ENCODE measurements at places on chromosomes 2 and 18. TPM values are rescaled to one million over a fixed set of nuclear protein-coding genes. Genes with fewer than 3 reads are reported as not detected.

- no peak for DNase-seq
- H3K4me1 ChIP-seq: no peaks in the 10 kb centered on the region
- peak overlapping the region; percentile 77 for H3K27ac ChIP-seq
- no peak overlapping the region for H3K4me3 ChIP-seq
Observed at GRCh38 chr2:239165206-239165831, 235.5 kb downstream of the HDAC4 start.

- H3K27ac ChIP-seq: no peak overlapping the region
- H3K4me1 ChIP-seq: peaks cover 4% of the 10 kb centered on the region
- no peaks in the 10 kb centered on the region for H3K36me3 ChIP-seq
- H3K27me3 ChIP-seq: no peaks in the 10 kb centered on the region
- no peak for DNase-seq
Observed at GRCh38 chr2:188523919-188524318, 232.2 kb downstream of the GULP1 start.

The NAT8 gene
- not detected for total RNA-seq

GRCh38 chr2:50491541-50492476 lies 540.1 kb downstream of the NRXN1 start:
- H3K4me1 ChIP-seq: peaks cover 6% of the 10 kb centered on the region
- H3K27me3 ChIP-seq: peaks cover 10% of the 10 kb centered on the region
- peak overlapping the region; percentile 1 for H3K27ac ChIP-seq
- peak overlapping the region; percentile 44 for H3K4me3 ChIP-seq
- DNase-seq: no peak

DNA sequence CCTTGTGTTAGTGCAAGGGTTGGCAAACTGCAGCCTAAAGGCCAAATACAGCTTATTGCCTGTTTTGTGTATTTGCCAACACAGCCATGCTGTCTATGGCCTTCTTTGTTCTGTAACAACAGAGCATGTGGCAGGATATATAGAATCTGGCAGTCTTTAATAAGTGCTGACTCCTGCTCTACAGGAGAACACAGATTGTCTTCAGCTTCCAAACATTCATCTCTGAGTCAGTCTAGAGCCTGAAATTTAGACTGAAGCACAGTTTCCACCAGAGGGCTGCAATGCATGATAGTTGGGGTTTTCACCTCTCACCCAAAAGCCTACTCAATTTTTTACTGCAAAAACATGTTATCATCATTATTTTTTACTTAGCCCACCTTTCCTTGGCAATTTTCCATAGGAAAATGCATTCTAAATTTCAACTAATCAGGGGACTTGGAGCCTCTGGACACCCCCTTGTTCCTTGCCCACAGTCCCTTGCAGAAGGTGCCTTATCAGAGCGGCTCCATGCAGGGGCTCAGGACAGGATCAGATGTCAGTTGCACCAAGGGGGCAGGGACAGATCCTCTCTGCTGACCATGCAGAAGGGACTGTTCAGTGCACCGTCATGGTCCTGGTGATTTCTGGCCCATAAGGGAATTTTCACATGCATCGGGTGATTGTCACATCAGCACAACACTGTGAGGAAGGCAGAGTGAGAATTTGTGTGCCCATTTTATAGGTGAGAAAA lies 12.4 kb downstream of the IL37 start:
- H3K27ac ChIP-seq: no peak overlapping the region
- H3K4me1 ChIP-seq: peaks cover 14% of the 10 kb centered on the region
- no peaks in the 10 kb centered on the region for H3K36me3 ChIP-seq
- H3K4me3 ChIP-seq: no peak overlapping the region

- H3K4me3 ChIP-seq: no peak overlapping the region
- DNase-seq: no peak
- H3K36me3 ChIP-seq: no peaks in the 10 kb centered on the region
- H3K27ac ChIP-seq: no peak overlapping the region
- H3K27me3 ChIP-seq: no peaks in the 10 kb centered on the region
Observed at GRCh38 chr18:44564922-44565321, 115.8 kb upstream of the SETBP1 start.

GRCh38 chr18:60686142-60686541 lies 313.6 kb upstream of the MC4R start:
- H3K36me3 ChIP-seq: no peaks in the 10 kb centered on the region
- H3K27me3 ChIP-seq: no peaks in the 10 kb centered on the region
- no peak overlapping the region for H3K4me3 ChIP-seq
- no peak overlapping the region for H3K27ac ChIP-seq

- peaks cover 31% of the 10 kb centered on the region for H3K36me3 ChIP-seq
- H3K27ac ChIP-seq: peak overlapping the region; percentile 56
- H3K4me3 ChIP-seq: no peak overlapping the region
- DNase-seq: no peak
- H3K4me1 ChIP-seq: peaks cover 19% of the 10 kb centered on the region
Observed at GRCh38 chr2:152161598-152161997, 14.0 kb downstream of the STAM2 start.

DNA sequence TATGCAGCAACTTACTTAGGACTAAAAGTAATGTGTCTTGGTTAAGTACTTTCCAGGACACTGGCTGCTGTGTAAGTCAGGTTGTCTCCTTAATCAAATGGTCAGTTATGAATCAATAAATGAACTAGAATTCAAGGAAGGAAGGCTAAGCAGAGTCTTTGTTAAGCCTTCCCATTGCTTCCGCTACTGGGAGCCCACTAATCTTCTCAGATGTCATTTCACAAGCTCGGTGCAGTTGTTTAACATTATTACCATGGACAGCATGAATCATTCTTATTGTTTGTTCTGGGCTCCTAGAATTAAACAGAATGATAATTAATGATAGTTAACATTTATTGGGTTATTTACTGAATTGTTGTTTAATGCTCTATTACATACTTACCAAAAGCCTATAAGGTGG lies 26.0 kb upstream of the MEIS1 start:
- H3K27ac ChIP-seq: no peak overlapping the region
- peaks cover 9% of the 10 kb centered on the region for H3K36me3 ChIP-seq
- no peaks in the 10 kb centered on the region for H3K27me3 ChIP-seq
- H3K4me3 ChIP-seq: no peak overlapping the region
- H3K4me1 ChIP-seq: peaks cover 8% of the 10 kb centered on the region
- DNase-seq: no peak

DNA sequence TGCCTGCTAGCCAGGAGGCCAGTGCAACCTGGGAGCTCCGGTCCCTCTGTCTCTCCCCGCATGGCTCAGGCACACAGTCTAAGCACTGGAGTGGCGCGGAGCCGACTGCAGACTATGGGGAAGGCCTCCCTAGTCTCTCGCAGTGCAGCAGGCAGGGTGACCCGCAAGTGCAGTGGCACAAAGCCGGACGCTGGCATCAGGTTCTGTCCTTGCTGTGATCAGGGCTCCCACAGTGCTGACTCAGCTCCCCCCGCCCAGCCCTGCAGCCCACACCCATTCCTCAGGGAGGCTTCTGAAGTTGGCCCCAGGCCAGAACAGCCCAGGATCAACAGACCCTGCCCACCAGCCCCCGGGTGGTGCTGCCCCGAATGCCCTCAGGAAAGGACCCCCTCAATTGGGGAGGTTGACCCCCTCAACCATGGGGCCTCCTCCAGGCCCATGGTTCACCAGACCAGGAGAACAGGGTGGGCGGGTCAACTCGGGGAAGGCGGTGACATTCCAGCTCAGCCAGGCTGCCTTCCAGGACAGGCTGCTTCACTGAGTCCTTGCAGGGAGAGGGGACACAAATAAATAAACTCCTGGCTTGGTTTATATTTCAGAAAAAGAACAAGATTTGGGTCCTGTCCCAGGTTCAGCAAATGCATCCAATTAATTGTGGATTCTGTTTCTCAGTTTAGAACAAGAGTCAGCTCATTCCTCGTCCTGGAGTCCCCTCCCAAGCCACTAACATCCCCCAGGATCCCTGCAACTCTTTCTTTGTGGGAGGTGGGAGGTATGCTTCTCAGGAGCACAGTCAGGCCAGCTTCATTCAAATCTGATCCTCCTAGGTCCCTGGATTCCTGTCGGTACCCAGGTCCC lies 12.2 kb downstream of the BIN1 start:
- no peak overlapping the region for H3K4me3 ChIP-seq
- H3K27ac ChIP-seq: peak overlapping the region; percentile 64
- H3K27me3 ChIP-seq: no peaks in the 10 kb centered on the region

The EIPR1 gene
- total RNA-seq: 32.0 TPM

DNA sequence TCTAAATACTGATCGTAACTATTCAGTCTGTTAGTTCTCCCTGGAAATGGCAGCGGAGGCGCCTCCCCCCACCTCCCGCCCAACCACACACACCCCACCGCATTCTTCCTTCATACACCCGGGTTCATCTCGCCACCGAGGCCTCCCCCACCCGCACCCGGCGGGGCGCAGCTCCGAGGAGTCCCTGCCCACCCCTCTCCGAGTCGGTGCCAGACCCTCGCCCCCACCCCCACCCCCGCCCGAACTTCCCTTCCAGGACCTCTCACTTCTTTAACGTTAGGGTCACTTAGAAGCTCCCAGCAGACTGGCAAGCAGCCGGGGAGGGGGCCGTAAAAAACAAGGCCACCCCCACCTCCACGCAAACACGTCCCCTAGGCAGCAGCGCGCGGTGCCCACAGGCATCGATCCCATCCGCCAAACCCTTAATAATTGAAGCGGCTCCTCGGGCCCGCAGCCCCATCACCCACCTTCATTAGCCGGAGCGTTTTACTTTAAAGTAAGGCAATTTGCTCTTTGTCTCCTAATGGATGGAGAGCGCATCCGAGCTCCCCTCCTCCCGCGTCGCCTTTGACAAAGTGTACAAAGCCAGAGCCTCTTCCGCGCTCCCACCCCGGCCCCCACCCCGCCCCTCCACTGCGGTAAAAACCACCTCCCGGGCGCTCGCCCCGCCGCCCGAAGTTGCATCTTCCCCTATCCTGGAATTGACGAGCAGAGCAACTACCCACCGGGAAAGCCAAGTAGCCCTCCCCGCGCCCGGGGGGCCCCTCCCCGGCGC lies 624 bp downstream of the ZNF516 start:
- peak overlapping the region; percentile 96 for H3K27ac ChIP-seq
- no peaks in the 10 kb centered on the region for H3K27me3 ChIP-seq
- no peaks in the 10 kb centered on the region for H3K36me3 ChIP-seq
- DNase-seq: peak; percentile 47
- peak overlapping the region; percentile 80 for H3K4me3 ChIP-seq

GRCh38 chr2:227450926-227451654 lies 20.9 kb upstream of the AGFG1 start:
- peaks cover 29% of the 10 kb centered on the region for H3K4me1 ChIP-seq
- no peak for DNase-seq
- no peak overlapping the region for H3K4me3 ChIP-seq
- H3K27me3 ChIP-seq: no peaks in the 10 kb centered on the region
- H3K36me3 ChIP-seq: no peaks in the 10 kb centered on the region

DNA sequence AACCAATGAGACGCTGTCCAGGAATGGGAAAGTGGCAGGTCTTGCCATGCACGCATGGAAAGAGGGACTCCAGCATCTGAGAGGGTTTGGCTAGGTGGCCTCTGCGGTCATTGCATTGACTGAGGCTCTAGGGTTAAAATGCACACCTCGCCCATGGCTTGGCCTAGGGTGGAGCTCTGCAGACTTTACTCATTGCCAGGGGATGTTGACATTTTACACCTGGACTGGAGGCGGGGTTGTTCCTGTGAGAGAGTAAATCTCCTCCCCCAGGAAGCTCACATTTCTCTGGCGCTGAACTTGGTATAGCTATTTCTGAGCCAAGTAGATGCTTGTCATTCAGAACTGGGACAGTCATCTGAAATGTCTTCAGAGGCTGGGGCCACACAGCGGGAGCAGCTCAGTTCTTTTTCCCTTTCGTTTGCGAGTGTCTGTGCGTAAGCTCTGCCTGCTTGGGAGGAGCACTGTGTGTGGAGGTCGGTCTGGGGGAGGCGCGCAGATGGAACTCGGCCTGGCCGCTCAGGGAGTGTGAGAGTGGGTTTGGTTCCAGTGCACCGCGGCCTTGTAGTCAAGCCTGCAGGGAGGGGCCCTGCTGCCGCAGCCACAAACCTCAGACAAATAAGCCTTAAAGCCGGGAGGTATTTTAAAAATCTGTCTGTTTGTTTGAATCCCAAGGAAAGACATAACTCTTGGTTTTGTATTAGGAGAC lies 76.5 kb downstream of the LPIN1 start:
- peak overlapping the region; percentile 20 for H3K27ac ChIP-seq
- no peaks in the 10 kb centered on the region for H3K27me3 ChIP-seq
- peaks cover 3% of the 10 kb centered on the region for H3K4me1 ChIP-seq
- peaks cover 22% of the 10 kb centered on the region for H3K36me3 ChIP-seq

The UBE2E3 gene
- total RNA-seq: 146 TPM
